ENCODE measurements at places on chromosomes 13 and 19.

DNA sequence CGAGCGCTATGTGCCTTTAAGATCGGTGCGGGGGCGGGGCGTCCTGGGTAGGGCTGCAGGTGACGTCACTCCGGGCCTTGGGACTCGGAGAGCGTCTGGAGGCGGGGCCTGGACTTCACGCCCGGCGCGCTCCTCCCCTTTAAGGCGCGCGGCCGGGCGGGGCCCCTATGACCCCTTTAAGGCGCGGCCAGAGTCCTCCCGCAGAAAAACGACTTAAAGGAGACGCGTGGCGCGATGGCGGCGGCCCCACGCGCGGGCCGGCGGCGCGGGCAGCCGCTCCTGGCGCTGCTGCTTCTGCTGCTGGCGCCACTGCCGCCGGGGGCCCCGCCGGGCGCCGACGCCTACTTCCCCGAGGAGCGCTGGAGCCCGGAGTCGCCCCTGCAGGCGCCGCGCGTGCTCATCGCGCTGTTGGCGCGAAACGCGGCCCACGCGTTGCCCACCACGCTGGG lies at the start of gene COLGALT1:
COLGALT1 (plus strand) TSS at position 170 of the 449 bp plus-strand sequence; CDS start at position 235, 65 bp downstream.
- peak; percentile 99 for DNase-seq

DNA sequence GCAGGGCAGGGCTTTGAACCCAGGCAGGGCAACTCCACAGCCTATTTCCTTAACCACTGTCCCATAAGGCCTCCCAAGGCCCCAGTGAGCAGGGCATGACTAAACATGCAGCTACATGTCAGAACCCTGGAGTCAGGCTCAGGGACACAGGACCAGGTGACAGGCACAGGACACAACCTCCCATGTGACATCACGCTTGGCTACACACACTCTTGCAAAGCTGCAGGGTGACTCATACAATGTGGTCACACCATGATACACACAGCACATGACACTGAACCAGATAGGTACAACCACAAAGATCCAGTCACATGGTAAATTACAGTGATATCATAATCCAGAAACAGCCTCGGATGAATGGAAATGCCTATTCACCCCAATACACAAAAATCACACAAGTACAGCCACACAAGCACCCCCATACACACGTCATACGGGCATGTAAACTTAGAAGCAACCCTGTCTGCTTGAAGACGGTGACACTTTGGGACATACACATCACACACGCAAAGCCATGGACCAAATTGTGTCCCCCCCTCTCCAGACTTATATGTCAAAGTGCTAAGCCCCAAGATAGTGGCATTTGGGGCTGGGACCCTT lies 14.5 kb downstream of the KLK4 start:
- no peak for DNase-seq

DNA sequence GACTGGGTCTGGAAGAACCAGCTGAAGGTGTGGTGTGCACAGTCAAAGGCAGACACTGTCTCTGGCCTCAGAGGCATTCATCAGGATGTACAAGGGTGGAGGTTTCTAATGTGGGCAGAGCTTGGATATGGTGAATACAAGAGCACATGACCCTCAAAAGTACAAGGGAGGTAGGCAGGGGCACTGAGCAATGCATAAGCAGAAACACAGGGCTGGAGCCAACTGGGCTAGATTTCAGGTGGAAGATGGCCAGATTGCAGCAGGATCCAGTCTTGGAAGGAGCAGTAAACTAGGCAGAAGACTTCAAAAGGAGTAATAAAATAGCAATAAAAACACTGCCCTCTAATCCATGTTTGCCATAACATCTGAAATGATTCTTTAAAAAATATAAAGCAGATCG lies 417.1 kb downstream of the OLFM4 start:
- DNase-seq = no peak

DNA sequence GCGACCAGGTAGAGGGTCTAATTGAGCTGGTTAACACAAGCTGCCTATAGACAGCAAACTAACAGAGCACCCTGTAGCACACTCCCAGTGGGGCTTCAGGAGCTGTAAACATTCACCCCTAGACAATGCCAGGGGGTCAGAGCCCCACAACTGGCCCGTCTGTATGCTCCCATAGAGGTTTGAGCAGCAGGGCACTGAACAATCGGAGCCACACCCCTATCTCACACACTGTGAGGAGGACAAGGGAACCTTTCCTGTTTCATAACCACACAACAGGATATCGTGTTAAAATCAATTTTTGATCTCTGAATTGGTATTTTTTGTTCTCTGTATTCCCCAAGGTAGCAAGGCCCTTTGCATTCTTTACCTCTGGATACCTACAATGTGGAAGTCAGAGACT lies 266.1 kb downstream of the SPRY2 start:
- no peak for DNase-seq

GRCh38 chr19:30156646-30157045 lies 214.6 kb downstream of the URI1 start:
- DNase-seq = no peak

DNA sequence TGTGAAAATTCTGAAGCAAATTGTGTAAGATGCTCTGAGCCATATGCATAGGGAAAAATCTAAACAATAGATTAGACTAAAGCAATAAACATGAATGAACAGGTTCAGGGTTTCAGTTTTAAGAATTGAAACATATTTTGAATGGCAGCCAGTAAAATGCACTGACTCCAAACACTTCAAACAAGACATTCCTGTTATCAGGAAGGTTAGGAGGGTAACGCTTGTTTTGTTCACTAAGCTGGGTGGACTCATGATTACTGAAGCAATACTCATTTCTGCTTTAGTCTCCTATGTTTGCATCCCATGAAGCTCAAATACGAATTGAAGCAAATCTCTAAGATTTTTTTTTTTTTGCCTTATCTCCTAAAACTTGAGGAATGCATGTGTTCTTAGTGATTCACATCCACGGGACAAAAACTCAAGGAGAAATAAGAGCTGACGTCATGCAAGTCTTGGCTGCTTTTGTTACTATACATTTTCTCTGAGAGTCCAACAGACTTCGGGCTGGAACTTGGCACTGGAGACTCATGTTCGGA lies 29.1 kb upstream of the IGFL4 start:
- no peak for DNase-seq
